ENCODE measurements at places on chromosomes 3 and 15.

GRCh38 chr15:92122259-92122658 lies 268.8 kb downstream of the SLCO3A1 start:
- no peak overlapping the region for H3K4me3 ChIP-seq
- no peaks in the 10 kb centered on the region for H3K4me1 ChIP-seq
- no peak for DNase-seq
- H3K27ac ChIP-seq = no peak overlapping the region
- H3K36me3 ChIP-seq = no peaks in the 10 kb centered on the region

DNA sequence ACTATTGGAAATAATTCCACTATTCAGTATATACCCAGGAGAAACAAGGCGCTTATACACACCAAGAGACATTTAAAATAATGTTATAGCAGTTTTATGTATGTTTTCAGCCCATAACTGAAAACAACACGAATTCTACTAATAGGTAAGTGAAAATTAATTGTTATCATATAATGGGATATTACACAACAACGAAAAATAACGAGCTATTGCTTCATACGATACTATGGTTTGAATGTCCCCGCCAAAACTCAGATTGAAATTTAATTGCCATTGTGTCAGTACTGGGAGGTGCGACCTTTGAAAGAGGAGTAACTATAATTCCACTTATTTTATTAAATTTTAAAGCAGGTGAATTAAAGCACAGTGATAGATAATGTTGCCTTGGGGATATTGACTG lies 4.0 kb upstream of the CSRNP1 start:
- no peaks in the 10 kb centered on the region for H3K27me3 ChIP-seq
- peaks cover 14% of the 10 kb centered on the region for H3K4me1 ChIP-seq
- no peak for DNase-seq

DNA sequence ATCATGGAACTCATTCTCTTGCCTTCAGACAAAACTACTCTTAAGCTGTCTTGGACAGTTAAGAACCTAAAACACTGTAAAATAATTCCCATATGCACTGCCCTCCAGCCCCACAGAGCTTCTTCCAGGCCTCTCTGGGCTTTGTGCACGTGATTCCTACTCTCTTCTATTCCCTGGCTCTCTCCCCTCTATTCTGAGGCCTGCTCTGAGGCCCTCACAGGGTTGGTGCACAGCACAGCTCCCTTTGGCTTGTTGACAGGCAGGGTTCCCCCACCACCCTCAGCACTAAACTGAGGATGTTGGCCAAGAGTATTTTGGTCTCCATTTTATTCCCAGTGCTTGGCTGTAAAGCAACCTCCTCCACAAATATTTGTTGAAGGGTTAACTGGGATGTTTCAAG lies 13.5 kb downstream of the MRPL46 start:
- peaks cover 9% of the 10 kb centered on the region for H3K36me3 ChIP-seq
- no peak for DNase-seq
- no peak overlapping the region for H3K4me3 ChIP-seq
- H3K27ac ChIP-seq = no peak overlapping the region

GRCh38 chr3:153244961-153245360 lies 82.9 kb downstream of the RAP2B start:
- no peaks in the 10 kb centered on the region for H3K27me3 ChIP-seq
- H3K4me1 ChIP-seq = no peaks in the 10 kb centered on the region
- no peaks in the 10 kb centered on the region for H3K36me3 ChIP-seq

DNA sequence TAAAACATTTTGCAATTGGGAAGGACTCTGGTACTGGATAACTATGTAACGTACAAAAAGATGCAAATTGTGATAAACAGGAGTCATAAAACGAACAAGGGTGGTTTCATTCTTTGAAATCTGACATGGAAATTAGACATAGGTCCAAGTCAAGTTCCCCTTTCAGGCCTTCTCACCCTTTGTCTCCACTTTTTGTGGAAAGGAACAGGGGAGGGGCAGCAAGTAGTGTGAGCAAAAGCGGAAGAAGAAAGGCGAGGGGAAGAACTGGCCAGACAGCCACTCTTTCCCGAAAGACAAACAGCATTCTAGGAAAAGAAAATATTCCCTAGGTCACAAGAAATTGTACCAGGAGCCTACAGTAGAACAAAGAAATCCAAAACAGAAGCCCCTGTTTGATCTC lies 52.6 kb downstream of the MCF2L2 start:
- H3K4me3 ChIP-seq = no peak overlapping the region
- H3K4me1 ChIP-seq = peaks cover 4% of the 10 kb centered on the region
- no peaks in the 10 kb centered on the region for H3K36me3 ChIP-seq
- no peak for DNase-seq
- H3K27ac ChIP-seq = no peak overlapping the region

DNA sequence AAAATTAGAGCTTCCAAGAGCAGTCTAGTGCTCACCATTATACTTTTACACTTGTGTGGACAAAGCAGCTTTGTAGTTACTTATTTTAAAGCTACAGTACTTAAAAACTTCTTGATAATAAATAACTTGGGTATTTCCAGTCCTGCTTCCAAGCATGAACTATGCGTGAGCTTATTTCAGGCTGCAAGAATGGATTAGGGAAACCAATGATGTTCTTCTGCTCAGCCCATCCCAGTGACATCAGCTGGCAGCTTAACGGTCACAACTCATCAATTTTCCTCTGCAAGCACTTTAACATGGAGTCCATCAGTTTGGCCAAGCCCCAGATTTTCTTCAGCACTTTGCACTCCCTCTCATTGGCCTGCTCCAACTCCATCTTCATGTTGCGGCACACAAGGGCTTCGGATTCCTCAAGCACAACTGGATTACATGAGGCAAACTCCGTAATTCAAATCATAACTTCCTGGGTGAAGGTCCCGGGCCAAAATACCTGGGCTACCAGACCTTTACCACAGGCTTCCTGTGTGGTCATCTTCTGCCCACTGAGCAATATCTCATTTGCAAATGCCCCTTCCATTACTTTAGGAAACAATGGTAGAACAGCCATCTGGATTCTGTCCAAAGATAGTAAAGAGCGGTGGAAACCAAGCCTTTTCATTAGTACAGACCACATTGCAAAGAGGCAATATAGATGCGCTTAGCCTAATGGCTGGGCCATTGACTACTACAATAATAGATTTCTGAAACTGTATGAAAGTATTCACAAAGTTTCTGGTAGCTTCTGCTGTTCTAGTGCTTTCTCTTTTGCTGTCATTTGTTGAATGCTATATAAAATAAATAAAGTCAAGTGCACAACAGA lies 87.5 kb upstream of the DAZL start:
- no peaks in the 10 kb centered on the region for H3K36me3 ChIP-seq
- H3K4me1 ChIP-seq = no peaks in the 10 kb centered on the region
- H3K27ac ChIP-seq = no peak overlapping the region
- no peak overlapping the region for H3K4me3 ChIP-seq
- H3K27me3 ChIP-seq = no peaks in the 10 kb centered on the region
- no peak for DNase-seq

DNA sequence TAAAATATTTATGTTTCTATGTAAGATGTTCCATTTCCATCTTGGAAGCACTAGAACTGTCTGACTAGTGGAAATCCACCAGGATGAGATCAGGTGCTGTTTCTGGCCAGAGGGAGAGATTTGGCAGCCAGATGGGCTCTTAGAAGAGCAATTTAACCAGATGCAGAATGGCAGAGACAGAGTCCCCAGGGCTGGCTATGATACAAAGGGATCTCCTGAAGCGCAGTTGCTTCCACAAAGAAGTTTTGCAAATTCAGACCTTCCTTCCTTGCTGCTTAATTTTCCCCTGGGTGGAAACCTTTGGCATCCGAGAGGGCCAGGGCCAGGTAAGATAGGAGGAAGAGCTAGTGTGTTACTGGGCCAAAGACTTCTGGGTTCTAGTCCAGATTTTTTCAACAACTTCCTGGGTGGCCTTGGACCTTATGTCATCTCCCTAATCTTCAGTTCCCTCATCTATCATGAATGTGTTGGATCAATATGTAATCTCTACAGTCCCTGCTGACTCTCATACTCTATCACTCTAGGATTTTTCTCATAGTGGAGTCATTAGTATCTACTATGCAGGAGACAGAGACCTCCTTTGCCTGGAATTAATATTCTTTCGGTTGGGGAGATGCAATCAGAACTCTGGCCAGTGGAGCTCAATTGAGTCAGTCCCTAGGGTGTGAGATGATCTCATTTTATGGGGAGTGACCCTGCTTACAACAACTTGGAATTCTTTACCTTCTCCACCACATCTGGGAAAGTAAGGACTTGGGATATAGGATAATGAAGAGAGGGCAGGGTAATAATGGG lies 41.1 kb upstream of the NDUFB4 start:
- no peak overlapping the region for H3K4me3 ChIP-seq
- no peaks in the 10 kb centered on the region for H3K36me3 ChIP-seq
- DNase-seq = no peak
- no peaks in the 10 kb centered on the region for H3K27me3 ChIP-seq
- H3K27ac ChIP-seq = no peak overlapping the region

DNA sequence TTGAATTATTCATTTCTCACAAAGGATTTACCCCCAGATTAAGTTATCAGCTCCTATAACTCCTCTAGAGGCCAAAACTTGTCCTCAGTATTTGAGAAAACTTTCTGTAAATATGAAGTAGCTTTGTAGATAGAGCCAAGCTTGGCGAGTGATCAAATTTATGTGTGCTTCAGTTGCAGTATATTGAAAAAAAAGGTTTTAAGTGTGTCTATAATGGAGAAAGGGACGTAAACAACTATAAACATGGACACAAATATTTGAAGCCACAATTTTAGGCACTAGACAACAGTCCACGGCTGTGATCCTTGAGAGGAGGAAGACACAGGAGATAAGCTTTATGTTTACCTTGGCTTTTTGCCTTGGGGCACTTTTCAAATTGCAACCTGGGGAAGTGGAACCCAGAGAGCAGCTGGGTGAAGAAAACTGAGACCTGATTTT lies 118.7 kb downstream of the THRB start:
- H3K36me3 ChIP-seq = no peaks in the 10 kb centered on the region
- peak overlapping the region; percentile 67 for H3K27ac ChIP-seq

- peak overlapping the region; percentile 92 for H3K27ac ChIP-seq
- no peaks in the 10 kb centered on the region for H3K36me3 ChIP-seq
- H3K4me1 ChIP-seq = peaks cover 22% of the 10 kb centered on the region
- H3K4me3 ChIP-seq = peak overlapping the region; percentile 66
- peak; percentile 68 for DNase-seq
Observed at GRCh38 chr15:67839499-67839928, 331 bp downstream of the RNU6-1 start.

DNA sequence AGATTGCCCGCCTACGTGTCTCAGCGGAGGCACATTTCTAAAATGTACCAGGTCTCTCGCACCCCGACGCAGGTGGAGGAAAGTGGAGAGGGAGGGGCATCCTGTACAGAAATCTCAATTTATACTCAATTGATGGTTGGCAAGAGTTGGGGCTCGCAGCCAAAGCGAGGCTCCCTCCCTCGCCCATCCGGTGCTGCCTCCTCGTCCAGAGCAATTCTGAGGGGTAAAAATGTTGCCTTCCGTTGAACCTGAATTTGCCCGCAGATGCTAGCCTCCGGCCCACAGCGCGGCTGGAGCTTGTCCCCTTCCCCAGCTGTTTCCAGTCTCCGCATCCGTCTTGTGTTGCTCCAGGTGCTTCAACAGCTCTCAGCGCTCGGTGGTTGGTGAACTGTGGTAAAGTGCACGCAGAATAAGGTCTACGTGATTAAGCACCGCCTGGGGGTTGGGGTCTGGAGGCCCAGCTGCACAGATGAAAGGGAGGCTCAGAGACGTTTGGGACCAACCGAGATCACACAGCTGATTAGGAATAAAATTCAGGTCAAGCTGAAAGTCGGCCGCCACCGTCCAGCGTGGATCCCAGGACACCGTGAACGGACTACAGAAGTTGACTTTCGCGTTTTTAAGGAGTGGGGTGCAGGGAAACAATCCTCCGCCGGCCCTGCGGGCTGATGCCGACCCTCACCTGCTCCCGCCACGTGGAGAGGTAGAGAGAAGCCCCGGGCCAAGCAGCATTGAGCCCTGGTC lies 846 bp upstream of the POLG start:
- no peaks in the 10 kb centered on the region for H3K27me3 ChIP-seq
- peak; percentile 77 for DNase-seq
- H3K36me3 ChIP-seq = peaks cover 32% of the 10 kb centered on the region
- H3K4me1 ChIP-seq = peaks cover 30% of the 10 kb centered on the region

DNA sequence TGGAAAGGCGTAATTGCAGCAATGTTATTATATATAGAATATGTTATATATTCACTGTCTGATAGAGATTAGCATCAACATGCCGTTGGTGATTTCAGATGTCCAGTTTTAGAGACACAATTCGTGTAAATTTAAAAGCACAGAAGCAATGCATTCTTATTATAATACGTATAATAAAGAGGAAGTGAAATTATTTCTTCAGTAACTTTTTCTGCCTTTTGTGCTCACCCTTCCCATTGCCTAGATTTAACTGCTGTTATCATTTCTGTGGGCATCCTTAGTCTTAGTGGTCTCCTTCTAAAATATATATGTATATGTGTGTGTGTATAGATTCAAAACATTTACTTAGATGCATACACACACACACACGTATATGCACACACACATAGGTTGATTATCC lies 592.5 kb upstream of the GOLIM4 start:
- H3K4me1 ChIP-seq = no peaks in the 10 kb centered on the region
- DNase-seq = no peak
- no peak overlapping the region for H3K27ac ChIP-seq
- no peaks in the 10 kb centered on the region for H3K27me3 ChIP-seq

DNA sequence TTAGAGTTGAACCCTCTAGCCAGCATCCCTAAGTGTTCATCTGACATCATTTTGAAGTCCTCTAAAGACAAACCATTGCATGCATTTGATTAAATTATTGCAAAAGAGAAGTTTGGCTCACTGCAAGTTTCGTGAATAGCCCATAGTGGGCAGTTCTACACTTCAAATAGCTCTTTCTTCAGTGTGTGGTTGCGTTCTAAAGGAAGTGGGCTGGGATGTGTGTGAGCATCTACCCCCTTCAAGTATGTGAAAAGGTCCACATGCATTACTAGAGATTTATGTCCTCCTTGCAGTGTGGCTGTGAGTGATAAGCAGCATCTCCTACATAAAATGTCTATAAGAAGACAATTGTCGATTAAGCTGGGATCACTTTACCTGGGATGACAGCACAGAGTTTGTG lies 54.6 kb downstream of the SST start:
- no peaks in the 10 kb centered on the region for H3K4me1 ChIP-seq
- H3K27me3 ChIP-seq = no peaks in the 10 kb centered on the region
- no peak overlapping the region for H3K27ac ChIP-seq
- H3K36me3 ChIP-seq = no peaks in the 10 kb centered on the region
- H3K4me3 ChIP-seq = no peak overlapping the region

GRCh38 chr3:138455801-138456716 lies 21.6 kb downstream of the ESYT3 start:
- DNase-seq = no peak
- no peak overlapping the region for H3K4me3 ChIP-seq
- H3K36me3 ChIP-seq = no peaks in the 10 kb centered on the region
- peaks cover 47% of the 10 kb centered on the region for H3K27me3 ChIP-seq
- no peaks in the 10 kb centered on the region for H3K4me1 ChIP-seq

GRCh38 chr3:11735638-11736037 lies 91.9 kb upstream of the VGLL4 start:
- H3K4me1 ChIP-seq = no peaks in the 10 kb centered on the region
- no peak overlapping the region for H3K27ac ChIP-seq
- no peak for DNase-seq
- peaks cover 53% of the 10 kb centered on the region for H3K27me3 ChIP-seq
- H3K4me3 ChIP-seq = no peak overlapping the region
- H3K36me3 ChIP-seq = no peaks in the 10 kb centered on the region
